Hepatic stellate cell (primary cell): ENCODE measurements at places on chromosomes 4 and X.

- no peak for DNase-seq
Measured at GRCh38 chr4:1983053-1983845, 25.5 kb downstream of the NELFA start.

- DNase-seq = peak; percentile 22
Measured at GRCh38 chrX:9682456-9682855, 83.2 kb downstream of the GPR143 start.

DNA sequence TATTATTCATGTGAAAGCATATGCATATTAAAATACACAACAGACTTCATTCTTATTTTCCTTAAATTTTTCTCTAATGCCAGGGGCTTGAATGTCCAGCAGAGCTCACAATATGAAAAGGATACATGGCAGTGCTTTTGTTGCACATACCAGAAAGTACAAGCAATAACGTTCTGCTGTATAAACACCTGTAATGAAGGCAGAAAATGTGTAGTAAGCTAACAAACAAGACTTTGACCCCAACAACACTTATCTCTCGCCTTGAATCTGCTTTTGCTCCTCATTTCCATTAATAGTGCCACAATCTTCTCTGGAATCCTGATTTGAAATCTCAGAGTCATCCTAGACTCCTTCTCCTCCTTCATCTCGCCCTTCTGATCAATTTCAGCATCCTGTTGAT, 687.3 kb downstream of the IL1RAPL1 start:
- no peak for DNase-seq

GRCh38 chr4:60216752-60217151, 983.4 kb upstream of the ADGRL3 start:
- DNase-seq = no peak

- no peak for DNase-seq
Measured at GRCh38 chr4:8079031-8079885, 79.4 kb downstream of the ABLIM2 start.

DNA sequence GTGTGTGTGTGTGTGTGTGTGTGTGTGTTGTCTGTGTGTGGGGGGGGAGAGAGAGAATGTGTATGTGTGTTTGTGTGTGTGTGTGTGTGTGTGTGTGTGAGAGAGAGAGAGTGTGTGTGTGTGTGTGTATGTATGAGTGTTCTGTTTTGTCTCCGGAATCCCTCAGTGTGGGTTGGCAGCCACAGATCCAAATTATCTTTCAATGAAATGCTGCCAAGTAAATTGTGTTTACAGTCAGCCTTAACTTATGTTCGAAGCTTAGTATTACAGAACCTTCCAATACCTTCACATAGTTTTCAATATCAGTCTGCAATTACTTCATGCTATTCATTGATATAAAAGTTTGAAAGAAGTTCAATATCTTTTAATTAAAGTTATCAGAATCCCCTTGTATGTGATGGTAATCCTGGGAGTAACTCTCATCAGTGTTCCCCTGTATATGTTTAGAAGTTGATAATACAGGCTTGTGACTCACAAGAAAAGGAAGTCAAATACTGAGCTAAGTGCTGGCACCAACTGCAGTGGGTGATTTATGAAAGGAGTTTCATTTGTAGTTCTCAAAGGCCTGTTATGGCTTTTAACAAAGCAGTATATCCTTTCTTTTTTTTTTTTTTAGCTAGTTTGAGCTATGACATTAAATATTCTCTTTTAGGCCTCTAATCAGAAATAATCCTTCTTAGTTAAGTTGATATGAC, 51.6 kb upstream of the HTR2C start:
- no peak for DNase-seq

DNA sequence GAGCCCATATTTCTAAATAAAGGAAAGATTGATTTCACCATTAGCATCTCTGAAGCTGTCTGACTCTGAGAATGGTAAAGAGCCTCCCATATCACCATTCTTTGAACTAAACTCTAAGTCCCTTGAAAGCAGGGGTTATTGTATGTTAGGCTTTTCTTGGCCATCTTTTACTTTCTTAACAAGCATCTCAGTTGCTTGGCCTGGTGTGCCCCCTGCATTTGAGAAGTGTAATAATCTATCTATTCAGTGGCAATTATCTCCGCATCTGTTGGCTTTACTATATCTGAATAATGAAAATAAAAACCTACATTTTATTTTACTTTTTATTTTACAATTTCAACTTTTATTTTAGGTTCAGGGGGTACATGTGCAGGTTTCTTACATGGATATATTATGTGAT, 128.3 kb upstream of the ARMCX2 start:
- no peak for DNase-seq

DNA sequence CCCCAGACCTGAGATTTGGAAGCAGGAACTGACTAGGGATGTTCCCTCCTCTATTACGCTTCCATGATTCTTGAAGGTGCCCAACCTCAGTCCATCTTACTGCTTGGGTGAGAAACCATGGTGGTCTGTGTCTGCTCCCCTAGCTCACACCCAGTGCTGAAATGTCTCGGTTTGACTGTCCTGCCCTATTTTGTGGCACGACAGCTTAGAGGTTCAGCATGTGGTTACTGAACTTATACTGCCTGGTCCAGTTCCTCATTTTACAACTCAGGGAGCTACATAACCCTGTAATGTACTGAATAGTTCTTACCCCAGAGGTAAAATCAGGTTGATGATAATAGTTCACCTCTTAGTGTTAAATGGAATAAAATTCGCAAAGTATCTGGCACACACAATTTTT, 203.1 kb downstream of the RBM46 start:
- no peak for DNase-seq

DNA sequence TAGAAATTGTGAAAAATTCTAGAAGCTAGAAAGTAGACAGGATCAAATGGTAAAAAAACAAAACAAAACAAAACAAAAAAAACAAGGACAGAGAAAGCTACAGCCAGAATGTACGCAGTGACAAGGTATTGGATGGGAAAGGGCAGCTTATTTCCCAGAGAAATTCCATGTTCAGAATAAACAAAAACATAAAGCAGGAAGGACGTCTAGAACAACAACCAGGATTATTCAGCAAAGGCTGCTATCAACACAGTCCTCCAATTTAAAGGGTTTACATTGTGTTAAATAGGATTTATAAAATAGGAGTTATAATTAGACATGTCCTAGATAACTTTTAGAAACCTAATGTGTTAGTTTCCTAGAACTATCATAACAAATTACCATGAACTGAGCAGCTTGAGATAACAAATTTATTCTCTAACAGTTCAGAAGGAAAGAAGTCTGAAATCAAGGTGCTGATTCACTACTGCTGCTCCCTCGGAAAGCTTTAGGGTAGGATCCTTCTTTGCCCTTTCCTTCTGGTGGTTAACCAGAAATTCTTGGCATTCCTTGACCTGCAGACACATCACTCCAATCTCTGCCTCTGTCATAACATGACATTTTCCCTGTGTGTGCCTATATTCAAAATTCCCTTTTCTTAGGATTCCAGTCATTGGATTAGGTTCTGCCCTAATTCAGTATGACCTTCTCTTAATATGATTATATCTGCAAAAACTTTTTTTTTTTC, 175.6 kb downstream of the SNCA start:
- DNase-seq = no peak

- no peak for DNase-seq
Measured at GRCh38 chr4:30875658-30876269, 155.6 kb downstream of the PCDH7 start.

GRCh38 chrX:39261446-39262147, 460.3 kb downstream of the MID1IP1 start:
- no peak for DNase-seq

- DNase-seq = no peak
Measured at GRCh38 chr4:93730251-93730650, 98.3 kb upstream of the ATOH1 start.

GRCh38 chrX:43087830-43088229, 309.9 kb upstream of the PPP1R2C start:
- DNase-seq = no peak

DNA sequence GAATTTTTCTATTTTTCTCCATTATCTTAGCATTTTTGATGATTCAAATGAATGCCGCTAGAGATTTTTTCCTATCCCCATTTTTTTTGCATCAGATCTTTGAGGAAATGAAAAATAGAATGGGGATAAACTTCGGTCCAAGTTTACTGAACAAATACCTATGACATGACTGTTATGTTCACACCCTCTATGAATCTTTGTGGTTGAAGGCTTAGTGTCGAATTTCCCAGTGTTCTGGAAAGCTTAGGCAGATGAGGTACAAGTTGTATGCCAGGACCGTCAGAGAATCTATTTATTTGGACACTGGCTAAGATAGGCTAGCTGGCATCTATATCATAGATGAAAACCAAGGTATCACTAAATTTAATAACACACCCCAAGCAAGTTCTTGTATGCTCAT, 123.4 kb downstream of the SPCS3 start:
- peak; percentile 17 for DNase-seq

DNA sequence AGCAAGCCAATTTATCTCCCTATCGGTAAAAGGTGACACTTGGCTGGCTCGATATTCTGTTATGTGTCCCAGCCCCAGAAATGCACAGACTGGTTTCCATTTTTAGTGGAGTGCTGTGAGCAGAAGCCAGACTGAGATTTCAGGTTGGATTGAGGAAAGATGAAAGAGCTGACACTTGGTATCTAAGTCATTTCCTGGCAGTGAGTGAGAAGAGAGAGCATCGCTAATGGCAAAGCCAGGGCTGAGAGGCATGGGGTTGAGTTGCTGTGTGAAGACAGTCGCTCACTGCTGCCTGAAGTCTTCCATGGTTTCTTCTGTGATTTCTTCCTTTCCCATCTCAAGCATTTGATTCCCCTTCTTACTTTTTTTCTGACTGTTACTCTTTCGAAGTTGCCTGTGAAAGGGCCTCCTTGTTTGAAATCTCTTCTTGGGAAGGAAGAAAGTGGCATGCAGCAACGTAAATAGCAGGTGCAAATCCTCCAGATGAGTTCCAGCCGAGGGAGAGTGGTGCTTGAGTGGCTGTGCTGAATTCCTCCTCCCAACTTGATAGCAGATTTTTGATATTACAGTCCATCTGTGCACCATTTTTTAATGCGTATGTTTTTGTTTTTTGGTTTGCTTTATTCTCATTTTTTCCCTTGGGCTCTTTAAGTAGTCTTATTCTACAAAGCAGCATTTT, 109.2 kb upstream of the LIMCH1 start:
- no peak for DNase-seq

DNA sequence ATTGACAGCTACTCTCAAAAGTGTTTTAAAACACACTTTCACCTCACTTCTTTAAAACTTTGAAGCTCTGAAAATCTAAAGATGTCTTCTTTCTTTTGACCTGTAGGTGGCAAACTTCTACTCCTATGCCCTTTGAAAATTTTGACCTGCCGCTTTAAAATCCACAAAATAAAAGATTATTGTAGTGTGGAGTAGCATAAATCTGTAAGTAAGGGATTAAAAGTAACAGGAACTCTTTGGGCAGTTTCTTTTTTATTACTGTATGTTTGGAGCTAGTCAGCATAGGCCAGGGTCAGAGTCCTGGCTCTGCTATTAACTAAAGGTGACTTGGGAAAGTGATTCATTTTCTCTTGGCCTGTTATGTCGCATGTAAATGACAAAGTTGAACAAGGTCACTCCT, 25.5 kb downstream of the BBS12 start:
- DNase-seq = no peak
